ENCODE measurements at places on chromosomes 12 and 14.

GRCh38 chr12:2341871-2342270 lies 289.1 kb downstream of the CACNA1C start:
- no peak for DNase-seq

GRCh38 chr12:12890543-12891079 lies 751 bp upstream of the GPRC5A start:
- no peak for DNase-seq

- DNase-seq = no peak
Observed at GRCh38 chr12:108312693-108313189, 26.4 kb downstream of the CMKLR1 start.

DNA sequence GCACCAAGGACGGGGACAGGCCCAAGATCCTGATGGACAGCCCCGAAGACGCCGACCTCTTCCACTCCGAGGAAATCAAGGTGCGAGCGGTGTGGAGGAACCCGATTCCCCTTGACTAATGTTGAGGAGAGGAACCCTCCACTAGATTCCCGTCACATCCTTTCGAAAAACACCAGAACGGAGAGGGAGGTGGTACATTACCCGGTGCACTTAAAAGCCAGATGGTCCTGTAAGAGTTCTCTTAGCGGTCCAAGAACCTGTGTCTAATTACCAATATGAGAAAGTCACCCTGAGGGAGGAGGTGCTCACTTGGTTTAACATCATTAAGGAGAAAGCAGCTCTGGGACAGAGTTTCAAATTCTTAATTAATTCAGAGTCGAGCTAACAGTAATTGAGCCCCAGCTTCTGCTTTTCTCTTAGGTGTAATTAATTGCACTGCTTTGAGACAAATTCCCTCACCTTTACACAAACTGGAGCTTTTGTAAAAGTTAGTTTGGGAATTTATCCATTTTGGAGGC lies 450 bp downstream of the PRKAB1 start:
- DNase-seq = no peak

DNA sequence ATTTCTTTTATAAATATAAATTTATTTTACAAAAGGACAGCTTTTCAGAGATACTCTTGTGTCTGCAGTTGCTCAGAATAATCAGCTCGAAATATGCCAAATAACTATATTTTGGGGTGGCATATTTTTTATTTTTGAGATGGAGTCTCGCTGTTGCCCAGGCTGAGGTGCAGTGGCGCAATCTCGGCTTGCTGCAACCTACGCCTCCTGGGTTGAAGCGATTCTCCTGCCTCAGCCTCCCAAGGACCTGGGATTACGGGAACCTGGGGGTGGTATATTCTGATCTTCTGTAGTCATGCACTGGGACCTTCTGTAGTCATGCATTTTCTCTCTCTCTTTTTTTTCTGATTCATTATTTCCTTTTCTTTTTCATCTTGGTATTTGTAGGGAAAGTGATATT lies 135.0 kb upstream of the AMIGO2 start:
- DNase-seq = no peak

- DNase-seq = no peak
Observed at GRCh38 chr12:100497105-100497795, 23.6 kb downstream of the NR1H4 start.

GRCh38 chr14:72780751-72781150 lies 113.2 kb downstream of the DPF3 start:
- DNase-seq = peak; percentile 26

- DNase-seq = no peak
Observed at GRCh38 chr12:123064885-123065619, 84.6 kb downstream of the ARL6IP4 start.

- DNase-seq = no peak
Observed at GRCh38 chr12:70907412-70907811, 13.1 kb downstream of the PTPRR start.

DNA sequence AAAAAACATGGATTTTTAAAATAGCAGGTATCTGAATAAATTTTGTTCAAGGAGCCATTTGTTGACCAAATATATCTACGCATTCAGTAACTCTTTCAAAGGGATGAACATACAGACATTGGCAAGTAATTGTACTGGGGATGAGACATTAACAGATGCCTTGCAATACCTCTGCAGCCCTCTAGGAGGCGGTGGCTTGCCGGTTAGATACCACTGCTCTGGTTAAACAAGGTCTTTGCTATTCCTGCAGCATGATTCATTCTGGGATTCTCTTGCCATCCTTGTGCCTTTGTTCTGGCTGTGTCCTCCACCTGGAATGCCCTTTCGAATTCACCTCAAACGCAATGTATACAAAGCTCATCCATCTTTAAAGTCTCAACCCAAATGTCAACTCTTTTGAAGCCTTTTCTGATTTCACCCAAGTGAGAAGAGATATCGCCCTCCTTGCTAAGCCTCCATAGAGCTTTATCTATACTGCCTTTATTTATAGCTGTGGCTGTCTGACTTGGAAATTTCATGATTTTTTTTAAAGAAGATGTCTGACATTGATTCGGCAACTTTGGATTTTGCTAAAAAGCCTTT lies 131.0 kb upstream of the SRRM4 start:
- no peak for DNase-seq

DNA sequence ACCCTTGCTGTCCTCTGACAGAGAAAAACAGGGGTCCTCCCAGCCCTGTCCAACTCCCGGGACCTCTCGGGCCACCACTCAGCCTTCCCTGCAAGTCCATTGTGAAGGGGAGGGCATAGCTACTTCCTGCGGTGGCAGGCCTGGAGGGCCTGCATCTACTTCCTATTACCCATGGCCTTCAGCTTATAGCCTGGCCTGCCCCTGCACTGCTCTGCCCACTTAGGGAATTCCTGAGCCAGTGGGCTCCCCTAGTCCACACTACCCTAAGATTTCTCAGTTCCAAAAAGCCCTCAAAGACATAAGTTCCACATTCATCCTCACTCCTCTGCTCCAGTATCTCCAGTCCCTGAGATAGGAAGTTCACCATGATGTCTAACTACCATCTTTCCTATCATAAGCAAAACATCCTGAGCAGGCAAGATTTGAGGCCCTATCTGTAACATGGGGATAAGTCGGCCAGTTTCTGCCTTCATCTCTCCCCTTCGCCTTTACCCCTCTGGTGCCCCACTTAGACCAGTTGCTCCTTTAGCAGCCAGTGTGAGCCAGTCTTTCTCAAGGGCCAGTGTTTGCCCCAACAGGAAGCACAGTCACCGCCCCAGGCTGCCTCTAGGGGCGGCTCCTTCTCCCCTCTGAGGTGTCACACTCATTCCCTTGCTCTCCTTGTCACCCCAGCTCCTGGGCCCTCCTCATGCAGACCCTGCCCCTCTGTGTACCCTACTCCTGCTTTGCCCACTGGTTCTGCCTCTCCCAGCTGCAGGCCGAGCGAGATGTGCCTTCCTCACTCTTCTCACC lies 10.9 kb downstream of the HDAC7 start:
- DNase-seq = no peak

DNA sequence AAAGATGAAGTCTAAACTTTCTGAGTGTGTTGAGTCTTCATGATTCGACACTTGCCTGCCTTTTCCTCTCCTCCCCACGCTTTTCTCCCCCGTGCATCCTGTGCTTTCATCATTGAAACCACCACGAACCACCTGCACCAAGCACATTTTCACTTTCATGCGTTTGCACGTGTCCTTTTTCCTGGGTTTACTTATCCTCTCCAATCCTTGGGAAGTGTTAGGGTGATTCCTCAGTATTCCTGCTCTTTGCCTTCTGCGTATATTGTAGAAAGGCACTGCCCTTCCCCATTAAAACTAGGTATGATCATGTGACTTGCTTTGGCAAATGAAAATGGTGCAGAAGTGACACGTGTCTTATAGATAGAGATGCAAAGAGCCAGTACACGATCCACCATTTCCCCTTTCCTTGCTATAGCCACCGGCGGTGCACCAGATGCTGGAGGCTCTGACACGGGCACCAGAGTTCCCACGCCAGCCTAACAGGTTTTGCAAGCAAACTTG lies 106.6 kb downstream of the BRMS1L start:
- no peak for DNase-seq

GRCh38 chr14:35331605-35332516 lies 39.7 kb downstream of the PSMA6 start:
- DNase-seq = peak; percentile 83

DNA sequence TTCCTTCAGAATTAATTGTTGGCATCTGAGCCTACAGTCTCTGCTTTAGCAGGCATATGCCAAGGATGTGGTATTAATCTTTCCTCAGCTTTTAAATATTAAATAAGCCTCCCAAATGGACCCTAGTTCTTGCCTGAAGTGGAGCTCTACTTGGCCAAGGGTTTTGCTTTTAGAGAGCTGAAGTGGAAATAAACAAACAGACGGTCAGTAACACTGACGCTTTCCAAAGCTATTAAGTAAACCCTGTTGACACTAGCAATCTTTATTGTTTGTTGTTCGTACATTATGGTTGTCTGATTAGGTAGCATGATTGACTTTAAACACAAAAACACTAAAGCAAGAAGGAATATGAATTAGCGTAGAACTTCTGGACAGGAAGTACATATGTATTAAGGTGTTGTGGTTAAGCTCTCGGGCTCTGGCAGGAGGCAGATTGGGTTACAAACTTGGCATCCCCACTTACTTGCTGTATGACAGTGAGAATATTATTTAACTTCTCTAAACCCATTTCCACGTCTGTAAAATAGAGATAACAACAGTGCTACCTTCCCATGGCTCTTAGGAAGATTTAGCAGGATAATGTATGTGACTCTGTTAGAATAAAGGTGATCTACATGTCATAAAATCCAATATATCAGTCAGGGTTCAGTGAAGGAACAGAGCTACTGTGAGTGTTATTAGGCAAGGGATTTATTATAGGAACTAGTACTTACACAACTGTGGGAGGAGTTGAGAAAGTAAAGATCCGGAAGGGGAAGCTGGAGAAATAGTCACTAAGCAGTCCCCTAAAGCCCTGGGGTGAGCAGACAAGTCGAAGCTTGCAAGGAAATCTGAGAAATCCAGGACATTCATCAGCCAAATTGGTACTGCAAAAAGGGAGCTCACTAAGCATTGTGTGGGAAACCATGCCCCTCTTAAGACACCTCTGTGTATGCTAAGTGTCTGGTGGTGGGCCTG lies 92.2 kb upstream of the ATF7IP start:
- no peak for DNase-seq

DNA sequence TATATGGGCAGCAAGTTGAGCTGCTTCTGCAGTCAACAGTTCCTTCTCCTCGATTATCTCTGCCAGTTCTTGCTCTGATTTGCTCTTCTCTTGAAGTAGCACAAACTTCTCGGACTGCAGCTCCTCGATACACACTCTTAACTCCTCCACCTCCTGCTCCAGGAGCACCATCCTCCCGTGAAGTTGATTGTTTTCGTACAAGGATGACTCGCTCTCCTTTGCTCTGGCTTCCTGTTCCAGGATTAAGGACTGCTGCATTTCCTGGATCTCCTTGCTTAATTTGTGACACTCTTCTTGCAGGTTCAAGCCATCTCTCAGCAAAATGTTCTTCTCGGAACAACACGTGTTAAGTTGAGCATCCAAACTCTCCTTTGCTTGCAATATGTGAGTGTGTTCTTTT lies 56.2 kb upstream of the VPS33A start:
- no peak for DNase-seq

DNA sequence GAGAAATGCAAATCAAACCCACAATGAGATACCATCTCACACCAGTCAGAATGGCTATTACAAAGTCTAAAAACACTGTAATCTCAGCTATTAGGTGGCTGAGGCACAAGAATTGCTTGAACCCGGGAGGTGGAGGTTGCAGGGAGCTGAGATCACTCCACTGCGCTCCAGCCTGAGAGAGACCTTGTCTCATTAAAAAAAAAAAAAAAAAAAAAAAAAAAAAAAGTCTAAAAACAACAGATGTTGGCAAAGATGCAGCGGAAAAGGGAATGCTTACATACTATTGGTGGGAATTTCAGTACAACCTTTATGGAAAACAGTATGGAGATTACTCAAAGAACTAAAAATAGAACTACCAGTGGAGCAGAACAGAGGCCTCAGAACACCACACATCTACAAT lies 19.0 kb upstream of the ATF7 start:
- DNase-seq = peak; percentile 10

- no peak for DNase-seq
Observed at GRCh38 chr12:2453076-2453760, 341.6 kb upstream of the FKBP4 start.

GRCh38 chr14:63454436-63454835 lies 88.7 kb downstream of the PPP2R5E start:
- DNase-seq = no peak

- no peak for DNase-seq
Observed at GRCh38 chr14:75614179-75614578, 35.8 kb downstream of the FLVCR2 start.

DNA sequence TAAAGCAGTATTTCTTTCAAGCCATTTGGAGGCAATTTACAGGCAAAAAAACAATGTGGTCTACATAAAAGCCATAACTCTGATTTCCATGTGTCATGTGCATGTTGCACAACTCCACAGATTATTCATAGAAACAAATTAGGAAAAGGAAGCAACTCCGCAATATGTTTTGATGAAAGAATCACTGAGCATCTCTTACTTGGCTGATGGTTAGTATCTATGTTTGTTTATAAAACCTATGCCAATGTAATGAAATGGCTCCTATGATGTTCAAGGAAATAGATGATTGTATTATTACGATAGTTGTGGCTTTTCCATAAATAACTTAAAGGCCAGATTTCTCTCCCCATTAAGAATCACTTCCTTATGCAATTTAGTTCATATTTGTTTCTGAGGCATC lies 373.7 kb downstream of the CCDC91 start:
- DNase-seq = peak; percentile 32

DNA sequence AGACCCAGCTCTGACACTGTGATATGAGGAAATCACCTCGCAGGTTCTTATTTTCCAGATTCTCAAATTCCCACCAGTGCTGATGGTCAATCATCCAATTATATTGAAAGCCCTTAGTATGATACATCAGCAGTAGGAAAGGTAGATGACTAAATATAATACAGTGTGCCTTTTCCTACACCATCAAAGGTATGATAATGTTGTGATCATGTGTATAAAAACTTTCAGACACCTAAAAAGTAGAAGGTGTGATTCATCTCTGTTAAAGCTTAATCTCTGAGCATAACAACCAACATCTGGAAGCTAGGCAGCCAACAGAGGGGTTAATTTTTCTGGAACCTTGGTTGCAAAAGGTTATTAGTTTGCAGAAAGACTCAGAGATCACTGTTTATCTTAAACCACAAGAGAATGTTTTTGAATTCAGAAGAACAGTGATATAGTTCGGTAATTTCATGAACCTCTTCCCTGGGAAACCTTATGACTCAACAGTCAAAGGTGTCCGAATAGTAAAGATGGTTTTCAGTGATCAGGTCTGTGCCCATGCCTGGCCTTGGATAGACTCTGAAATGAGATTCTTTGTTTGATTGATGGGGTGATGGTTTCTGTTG lies 122.5 kb downstream of the ETV6 start:
- DNase-seq = no peak
